ENCODE measurements at places on chromosomes 5 and 9. TPM values are rescaled to one million over a fixed set of nuclear protein-coding genes. Genes with fewer than 3 reads are reported as not detected.

DNA sequence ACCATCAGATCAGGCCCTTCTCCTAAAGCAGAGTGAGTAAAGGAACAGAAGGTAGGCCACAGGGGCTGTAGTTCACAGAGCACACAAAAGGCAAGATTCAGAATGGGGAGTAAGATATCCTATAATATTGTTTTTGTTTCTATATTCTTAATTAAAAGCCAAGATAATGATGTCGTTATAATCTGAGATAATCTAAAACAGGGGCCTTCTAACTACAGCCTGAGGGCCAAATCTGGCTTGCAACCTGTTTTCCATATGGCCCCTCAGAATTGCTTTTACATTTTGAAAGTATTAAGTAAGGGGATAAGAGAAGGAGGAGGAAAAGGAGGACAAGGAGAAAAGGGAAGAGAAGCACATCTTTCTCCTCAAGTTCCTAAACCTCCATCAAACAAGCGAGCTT is 435.8 kb downstream of the CSNK1G3 start:
- no peak for DNase-seq

DNA sequence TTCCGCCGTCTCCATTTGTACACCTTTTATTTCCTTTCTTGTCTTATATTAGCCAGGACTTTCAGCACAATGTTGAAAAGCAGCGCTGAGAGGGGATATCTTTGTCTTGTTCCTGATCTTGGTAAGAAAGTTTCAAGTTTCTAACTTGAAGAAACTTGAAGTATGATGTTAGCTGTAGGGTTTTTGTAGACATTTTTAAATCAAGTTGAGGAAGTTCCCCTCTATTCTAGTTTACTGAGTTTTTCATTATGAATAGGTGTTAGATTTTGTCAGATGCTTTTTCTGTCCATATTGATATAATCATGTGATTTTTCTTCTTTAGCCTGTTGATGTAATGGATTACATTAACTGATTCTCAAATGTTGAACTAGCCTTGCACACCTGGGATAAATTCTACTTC is 425.7 kb downstream of the PIK3R1 start:
- no peak for DNase-seq

- peak; percentile 79 for DNase-seq
Measured at GRCh38 chr5:75335952-75336614, 937 bp upstream of the HMGCR start.

GRCh38 chr5:74641735-74642542 is 1.4 kb upstream of the ENC1 start:
- DNase-seq, result peak; percentile 80

GRCh38 chr9:86983620-86984259 is 36.4 kb upstream of the GAS1 start:
- DNase-seq, result no peak

The SPRY4 gene
- 7.2 TPM for total RNA-seq
